ENCODE measurements at places on chromosomes 7 and 10.

DNA sequence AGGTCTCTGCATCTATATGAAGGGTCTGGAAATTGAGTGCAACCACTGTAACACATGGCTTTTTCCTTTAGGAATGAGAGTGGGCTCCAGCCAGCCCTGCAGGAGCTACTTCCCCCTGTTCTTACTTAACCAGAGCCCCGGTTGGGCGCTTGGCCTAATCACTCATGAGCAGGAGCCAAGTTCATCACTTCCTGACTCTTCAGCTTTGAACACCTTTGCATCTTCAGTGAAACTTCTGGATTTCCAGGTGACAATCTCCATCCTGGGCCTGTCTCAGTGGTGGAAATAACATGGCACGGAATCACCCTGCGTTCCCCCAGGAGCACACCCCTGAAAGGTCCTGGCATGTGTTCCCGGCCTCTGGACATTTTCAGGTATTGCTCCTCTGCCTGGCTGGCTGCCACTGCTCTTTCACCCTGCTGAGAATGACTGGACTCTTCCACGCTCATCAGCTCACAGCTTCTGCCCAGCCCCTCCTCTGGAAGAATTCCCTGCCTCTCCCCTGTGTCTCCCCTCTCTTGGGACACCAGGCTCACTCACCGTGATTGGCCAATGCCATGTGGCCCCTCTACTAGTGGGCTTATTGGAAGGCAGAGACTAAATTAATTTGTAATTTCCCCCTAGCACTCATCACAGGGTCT is 229.1 kb upstream of the GRB10 start:
- no peak for DNase-seq

DNA sequence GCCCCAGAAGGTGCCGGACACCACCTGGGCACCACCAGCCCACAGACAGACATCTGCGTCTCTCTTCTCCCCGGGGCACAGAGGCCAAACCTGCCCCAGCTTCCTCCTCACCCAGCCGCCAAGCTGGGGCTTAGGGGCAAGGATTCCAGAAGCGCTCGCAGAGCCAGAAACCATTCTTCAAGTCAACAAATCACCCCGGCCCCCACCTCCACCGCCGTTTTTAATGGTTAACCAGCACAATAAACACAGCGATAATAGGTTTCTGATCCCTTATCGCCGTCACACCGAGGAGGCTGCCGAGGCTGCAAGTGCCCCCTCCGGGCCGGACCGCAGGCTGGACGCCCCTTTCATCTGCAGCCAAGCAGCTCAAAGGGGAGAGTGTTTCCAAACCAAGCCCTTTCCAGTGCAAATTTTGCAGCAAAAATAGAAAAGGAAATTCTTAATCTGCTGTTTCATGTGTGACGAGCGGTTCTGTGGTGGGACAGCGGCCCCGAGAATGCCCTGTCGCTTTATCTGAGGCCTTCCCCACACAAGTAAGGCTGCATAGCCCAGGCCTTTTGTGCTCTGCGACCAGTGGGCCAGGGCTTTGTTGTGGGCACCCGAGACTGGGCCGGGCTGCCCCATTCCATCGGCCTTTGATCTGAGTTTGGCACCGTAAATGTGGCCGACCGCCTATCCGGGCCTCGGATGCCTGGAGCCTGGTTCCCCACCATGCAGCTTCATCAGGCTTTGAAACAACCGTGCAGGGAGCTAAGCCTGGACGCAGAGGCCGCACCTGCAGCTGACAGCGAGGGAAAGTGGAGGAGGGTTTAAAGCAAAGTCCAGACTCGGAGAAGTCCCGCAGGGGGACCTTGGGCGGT is 83.2 kb downstream of the FOXL3 start:
- no peak for DNase-seq

DNA sequence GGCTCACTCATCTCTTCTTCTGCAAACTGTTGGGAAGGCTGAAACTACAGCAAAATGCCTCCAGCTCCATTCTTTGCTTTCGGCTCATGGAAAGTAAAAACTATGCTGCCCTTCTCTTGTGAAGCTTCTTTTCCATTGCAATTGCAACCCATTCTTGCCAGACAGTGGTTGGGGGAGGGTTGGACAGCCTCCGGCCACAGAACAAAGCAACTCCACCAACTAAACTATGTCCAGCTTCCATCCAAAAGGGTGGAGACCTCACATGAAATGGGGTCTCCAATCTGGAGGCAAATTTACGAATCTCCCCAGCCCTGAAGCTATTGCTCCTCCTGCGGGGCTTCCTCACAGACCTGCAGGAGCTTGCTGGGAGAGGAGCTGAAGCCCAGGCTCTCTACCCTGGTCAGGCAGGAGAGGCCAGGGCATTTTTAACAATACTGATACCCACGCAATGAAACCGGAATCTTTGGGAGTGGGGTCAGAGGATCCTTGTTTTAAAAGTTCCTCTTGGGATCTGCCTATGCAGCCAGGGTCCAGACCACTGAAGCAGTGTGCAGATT is 549 bp downstream of the GPNMB start:
- no peak for DNase-seq

DNA sequence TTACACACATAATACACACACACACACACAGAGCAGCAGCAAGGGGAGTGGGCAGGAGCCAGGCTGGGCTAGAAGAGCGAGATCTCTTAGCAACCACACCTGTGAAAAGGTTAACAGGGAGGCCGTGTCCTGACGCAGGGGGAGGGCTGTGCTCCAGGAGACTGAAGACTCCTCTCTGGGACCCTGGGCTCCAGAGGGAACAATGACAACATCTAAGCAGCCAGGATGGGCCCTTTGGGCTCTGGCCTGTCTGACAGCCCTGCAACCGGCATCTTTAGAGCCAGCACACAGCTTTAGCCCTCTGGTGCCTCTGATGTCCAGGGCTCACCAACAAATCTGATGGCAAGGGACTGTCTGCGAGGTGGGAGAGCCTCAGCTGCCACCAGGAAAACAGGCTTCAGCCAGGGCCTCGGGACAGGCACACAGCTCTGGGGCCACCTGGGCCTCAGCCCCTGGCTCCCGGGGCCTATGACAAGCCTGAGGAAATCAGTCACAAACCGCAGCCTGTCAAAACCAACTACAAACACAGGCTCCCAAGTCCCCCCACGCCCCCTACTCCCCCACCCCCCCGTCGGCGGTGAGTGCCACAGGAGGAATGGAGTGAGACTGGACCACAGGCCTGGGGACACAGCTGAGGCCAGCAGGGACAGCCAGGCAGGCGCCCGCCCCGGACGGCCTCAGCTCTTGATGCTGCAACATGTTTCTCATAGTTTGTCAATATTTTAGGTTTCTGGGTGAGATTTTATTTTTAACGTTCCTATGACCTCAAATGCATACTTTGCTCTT is 102.8 kb downstream of the TNS3 start:
- no peak for DNase-seq

GRCh38 chr7:13615679-13616078 is 373.8 kb downstream of the ETV1 start:
- DNase-seq = no peak

DNA sequence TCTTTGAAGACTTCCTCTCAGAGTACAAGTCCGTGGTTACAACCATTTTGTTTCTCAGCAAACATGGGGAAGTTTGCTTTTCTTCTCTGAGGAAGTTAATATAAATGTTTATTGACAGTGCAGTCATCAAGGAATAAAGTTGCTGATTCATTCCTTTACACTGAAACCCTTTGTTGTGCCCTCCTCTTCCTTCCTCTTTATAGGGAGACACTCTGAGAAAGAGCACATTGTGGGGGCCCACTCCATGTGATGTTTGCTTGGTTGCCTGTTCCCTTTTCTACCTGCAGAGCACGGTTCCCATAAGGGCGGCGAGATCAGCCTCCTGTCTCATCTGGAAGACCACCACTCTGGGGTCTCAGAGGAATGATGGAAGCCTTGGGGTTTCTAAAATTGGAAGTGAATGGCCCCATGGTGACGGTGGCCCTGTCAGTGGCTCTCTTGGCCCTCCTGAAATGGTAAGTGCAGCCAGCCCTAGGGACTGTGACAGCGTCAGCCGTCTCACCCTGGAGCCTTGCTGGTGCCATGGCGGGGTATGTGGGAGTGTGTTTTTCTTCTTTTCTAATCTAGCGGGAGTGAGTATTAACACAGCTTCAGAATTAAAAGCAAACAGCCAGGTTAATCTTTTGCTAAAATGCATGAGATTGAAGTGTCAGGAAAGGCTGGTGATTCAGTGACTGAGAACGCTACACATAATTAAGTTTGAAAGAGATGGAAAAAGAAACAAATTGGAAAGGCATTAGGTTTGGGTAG is at the start of gene TBXAS1:
TSS of gene TBXAS1 (plus strand) at position 240 of the 750 bp plus-strand sequence. CDS start at position 367, 127 bp downstream.
- no peak for DNase-seq

DNA sequence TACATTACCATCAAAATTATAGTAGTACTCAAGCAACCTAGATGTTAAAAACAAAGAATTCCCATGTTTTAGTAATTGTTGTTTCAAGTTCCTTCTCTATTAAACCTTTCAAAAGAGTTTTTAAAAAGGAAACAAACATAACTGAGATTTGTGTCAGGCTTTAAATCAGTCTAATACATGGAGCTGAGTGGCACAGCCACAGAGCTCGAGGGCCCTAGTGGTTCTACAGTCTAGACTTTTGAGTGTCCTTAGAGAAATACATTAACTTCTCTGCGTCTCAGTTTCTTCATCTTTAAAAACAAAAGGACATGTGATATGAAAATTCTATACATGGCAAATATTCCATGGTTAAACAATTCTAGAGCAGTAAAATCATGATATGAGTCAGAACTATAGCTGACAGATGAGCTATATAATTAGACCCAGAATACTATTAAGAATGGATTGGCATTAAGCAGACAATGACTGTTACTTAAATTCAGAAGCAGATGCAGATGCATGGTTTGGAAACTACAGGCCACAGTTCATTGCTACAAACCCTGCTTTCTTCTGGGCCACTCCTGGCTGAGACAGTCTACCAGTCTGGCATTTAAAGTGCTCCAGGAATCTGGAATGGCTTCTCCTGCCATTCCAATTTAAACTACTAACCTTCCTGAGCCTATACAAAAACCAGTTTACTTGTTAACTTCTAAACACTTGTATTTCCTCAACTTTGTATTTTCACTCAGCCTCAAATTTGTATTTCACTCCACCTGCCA is 77.4 kb downstream of the EPC1 start:
- DNase-seq = no peak

DNA sequence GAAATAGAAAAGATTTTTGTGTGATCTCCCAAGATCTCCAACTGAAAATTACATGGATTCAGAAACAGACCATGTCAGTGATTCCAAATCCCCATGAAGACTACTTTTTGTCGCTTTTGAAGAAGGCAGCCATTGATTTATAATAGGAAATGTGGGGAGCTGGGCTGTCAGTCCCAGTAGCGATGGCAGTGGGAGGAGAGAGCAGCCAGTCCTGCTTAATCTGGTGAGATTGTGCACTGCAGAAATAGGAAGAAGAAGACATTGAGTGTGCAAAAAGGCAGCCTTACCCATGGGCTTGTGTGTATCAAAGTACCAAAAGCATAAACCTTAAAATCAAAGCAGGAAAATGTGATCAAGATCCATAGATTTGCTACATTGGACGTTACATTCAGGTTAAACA is 4.8 kb downstream of the ADRB1 start:
- no peak for DNase-seq

GRCh38 chr7:96657347-96658021 is 52.2 kb downstream of the SEM1 start:
- DNase-seq = no peak

GRCh38 chr7:26843705-26844104 is 20.7 kb downstream of the SKAP2 start:
- DNase-seq = no peak

DNA sequence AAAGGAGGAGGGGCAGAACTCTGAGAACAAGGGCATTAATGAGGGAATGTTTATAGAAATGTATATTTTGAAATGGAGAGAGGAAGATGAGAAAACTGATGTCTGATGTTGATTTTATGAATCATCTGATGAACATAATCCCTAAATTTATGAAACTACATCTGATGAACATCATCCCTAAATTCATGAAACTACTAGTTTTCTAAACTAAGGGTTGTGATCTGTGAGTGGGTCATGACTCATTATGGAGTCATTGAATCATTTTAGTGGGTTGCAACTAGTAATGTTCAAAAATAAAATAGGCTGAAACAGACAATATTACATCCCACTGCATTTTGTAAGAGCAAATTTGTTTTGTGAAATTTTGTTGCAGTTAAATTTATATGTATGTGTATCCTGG is 442.6 kb upstream of the TEX47 start:
- no peak for DNase-seq

DNA sequence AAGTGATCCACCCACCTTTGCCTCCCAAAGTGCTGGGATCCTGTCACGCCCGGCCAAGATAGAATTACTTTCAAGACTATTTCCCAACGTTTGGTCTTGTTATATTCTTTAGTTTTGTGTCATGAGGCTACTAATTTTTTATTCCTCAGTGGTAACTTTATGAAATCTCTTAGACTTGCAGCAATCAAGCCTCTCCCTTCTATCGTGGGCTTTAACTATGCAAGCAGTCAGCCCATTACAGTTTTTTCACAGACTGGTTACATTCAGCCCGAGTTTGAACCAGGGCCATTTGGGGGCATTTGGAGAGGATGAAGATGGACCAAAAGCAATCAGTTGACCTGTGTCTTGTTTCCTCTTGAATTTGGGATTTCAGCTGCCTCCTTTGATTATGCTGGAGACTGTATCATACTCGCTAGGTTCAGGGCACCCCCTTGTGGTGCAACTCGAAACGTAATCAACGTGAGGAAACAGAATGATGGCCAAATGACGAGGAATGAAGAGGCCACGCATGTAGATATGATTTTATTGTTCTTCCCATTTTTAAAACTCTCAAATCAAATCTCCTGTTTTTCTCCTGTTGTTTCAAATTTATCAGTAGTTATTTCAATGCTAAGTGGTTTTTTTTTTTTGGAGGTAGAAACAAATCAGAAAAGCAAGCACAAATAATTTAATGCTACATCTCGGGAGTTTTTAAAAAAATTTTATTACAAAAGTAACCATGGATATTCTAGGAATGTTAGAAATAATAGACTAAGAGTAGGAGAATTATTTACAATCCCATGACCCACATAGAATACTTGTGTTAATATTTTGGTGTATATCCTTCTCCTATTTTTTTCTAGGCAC is 151.6 kb downstream of the KIAA1217 start:
- DNase-seq = no peak

GRCh38 chr7:136074843-136075242 is 97.7 kb upstream of the MTPN start:
- DNase-seq = no peak

GRCh38 chr10:117226813-117227451 is 14.0 kb upstream of the SLC18A2 start:
- no peak for DNase-seq

DNA sequence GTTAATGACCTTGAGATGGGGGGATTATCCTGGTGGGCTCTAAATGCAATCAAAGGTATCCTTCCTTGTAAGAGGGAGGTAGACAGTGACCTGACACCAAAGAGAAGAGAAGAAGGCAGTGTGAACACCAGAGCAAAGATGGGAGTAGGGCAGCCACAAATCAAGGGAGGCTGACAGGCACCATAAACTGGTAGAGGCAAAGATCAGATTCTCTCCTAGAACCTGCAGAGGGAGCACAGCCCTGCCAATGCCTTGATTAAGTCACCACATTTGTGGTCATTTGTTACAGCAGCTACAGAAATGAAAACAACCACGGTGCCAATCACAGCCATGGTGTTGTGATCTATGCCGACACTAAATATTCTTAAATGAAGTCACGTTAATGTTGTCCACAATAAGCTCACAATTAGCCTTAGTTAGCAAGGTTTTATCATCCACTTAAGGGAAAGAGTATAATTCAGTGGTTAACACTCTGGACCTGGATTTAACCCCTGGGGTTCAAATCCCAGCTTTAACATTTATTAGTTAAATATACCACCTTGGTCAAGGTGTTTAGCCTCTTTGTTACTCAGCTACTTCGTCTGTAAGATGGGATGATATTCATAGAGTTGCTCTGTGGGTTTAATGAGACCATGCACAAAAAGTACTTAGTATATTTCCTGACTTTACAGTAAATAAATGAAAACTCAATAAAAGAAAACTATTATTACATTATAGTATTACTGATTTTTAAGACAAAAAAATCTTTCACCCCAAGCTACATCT is 70.8 kb downstream of the SGMS1 start:
- no peak for DNase-seq
